ENCODE measurements at places on chromosomes 4 and X.

DNA sequence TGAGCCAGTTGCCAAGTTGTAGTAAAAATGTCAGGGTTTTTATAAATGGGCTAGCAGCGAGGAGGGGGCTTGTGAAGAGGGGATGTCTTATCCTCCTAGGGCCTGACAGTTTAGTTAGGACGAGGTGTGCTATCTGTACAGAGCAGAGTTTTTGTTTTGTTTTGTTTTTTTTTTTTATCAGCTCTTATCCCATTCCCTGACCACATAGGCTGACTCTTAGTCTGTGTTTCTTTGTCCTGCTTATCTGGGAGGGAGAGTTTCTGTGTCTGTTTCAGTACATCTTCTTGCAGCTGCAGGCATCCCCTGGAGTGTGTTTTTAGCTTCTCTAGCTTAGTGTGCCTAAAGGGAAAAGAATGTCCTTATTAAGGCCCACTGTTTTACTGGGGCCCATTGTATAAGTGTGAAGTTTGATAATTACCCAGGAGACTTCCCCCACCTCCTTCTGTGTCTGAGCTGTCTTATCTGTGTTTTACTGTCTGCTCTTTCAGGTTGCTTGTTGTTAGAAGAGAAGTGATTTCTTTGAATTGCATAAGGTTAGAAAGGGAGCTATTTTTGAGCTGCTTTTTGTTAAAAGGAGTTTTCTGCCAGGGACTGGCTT is 32.0 kb downstream of the PAGE2 start:
- no peak for DNase-seq

DNA sequence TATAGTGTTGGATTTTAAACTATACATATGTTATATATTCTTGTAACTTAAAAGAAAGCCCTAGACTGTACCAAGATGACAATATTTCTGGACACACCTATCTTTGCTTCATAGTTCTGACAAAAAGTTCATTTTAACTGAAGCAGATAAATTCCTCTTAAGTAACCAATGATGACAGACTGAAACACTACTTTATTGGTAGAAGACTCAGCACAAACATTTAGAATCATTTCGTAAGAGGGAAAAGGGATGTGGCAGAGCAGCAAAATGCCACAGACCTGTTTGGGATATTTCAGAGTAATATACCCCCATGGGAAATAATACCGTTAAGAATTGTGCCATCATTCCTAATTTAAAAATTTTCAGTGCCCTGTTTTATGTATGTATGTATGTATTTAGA is 56.2 kb downstream of the APOO start:
- no peak for DNase-seq

DNA sequence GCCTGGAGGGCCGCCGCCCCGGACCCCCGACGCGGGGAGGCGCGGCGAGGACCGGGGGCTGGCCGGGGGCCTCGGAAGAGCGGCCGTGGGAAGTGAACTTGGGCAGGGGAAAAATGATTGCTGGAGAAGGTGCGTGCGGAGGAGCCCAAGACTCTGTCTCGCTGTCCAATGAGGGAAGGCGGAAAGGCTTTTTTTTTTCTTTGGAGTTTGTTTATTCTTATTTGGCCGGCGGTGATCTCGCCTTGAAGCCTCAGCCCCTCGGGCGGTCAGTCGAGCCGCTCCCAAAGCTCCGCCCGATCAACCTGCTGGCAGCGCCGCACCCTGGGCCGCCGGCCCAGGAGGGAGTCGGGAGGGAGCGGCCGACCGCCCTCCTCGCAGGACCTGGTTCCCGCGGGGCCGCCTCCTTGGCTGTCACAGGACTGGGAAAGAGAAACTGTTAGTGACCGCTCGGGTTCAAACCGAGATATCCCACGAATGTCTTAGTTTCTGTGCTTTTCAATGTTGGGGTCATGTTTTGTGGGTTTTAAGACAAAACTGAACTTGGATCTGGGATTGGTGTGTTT is 2.5 kb downstream of the CPEB2 start:
- no peak for DNase-seq

GRCh38 chr4:54440394-54441136 is 211.5 kb downstream of the PDGFRA start:
- DNase-seq, result no peak
